ENCODE measurements at places on chromosomes 12 and 14.
A peak's percentile ranks its signal among the peaks of the same experiment; 100 is the strongest.

- no peak for DNase-seq
Measured at GRCh38 chr12:62270872-62271271, 10.7 kb downstream of the USP15 start.

DNA sequence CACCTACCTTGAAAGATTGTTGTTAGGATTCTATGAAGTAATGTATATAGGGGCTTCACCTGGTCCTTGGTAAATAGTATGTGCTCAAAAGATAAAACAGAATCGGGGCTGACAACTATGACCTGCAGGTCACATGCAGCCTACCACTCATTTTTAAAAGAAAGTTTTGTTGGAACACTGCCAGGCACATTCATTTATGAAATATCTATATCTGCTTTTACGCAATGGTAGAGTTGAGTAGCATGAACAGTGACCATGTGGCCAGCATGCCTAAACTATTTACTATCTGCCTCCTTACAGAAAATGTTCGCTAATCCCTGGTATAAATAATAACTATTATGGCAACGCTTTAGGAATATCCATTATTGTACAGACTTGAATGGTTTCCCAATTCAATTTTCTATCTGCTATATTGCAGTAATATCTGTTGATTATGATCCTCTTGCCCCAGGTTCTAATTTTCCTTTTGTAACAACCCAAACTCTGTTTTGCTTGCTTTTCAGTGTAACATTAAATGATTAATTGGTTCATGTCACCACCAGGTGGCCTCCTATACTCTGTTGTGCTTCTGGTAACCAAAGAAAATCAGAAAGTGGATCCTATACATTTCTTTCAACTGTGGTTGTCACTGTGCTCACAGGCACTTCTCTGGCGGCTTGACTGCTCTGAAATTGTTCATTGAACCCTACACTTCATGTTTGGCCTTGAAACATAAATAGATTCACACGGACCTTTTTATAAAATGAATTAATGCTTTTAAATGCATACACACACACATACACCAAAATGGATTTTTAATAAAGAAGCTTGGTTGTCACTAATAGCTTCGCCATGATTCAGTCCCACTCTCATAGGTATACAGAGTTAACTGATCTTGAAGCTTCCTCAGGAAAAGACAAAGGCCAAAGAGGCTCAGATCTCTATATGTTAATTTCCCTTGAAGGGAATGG lies 227.7 kb upstream of the NPAS3 start:
- DNase-seq, result peak; percentile 63

- DNase-seq, result peak; percentile 90
Measured at GRCh38 chr12:57744194-57744776, 554 bp upstream of the TSPAN31 start.

DNA sequence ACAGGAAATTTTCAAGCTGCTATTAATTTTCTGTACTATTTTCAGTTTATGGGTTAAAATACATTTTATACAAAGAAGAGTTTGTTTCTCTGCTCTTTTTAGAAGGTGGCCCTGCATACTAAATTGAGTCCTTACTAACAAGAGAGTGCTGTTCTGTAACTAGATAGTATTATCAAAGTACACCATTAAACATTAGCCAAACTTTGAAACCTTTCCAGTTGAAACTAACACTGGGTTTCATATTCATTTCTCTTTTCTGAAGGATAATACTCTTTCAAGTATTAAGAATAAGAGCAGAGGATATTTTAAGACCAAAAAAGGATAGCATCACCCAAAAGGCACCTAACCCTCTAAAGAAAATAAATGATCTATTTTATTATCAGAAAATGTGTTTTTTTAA lies 47.2 kb downstream of the PEBP1 start:
- DNase-seq, result no peak

GRCh38 chr14:71240866-71241520 lies 333.7 kb downstream of the PCNX1 start:
- peak; percentile 69 for DNase-seq

- no peak for DNase-seq
Measured at GRCh38 chr14:59772233-59772632, 98.3 kb downstream of the RTN1 start.

DNA sequence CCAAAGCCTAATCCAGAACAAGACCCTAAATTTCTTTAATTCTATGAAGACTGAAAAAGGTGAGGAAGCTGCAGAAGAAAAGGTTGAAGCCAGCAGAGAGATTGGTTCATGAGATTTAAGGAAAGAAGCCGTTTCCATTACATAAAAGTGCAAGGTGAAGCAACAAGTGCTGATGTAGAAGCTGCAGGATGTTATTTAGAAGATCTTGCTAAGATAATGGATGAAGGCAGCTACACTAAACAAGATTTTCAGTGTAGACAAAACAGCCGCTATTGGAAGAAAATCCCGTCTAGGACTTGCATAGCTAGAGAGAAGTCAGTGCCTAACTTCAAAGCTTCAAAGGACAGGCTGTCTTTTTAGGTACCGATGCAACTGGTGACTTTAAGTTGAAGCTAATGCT lies 65.4 kb upstream of the AMIGO2 start:
- no peak for DNase-seq

- DNase-seq, result no peak
Measured at GRCh38 chr14:70203686-70204085, 14.9 kb upstream of the SLC8A3 start.

- DNase-seq, result no peak
Measured at GRCh38 chr12:10285919-10286318, 21.8 kb upstream of the KLRD1 start.

GRCh38 chr12:47084172-47084571 lies 4.4 kb upstream of the AMIGO2 start:
- no peak for DNase-seq

DNA sequence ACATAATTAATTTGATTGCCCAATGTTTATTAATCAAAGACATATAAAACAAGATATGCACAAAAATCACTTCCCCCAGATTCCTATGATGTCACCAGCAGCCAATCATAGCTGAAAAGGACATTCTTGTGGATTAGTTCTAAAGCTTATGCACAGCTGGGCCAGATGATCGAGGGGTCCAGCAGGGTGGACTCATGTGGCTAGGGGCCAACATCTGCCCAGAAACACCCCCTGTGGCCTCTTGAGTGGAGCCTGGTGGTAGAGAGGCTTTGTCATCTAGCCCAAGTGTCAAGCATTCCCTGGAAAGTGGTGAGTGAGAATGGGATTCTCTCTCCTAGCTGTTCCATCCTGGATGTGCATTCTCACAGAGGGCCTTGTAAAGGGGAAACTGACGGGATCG lies 590.0 kb downstream of the BCL11B start:
- DNase-seq, result no peak

GRCh38 chr12:14278294-14278953 lies 87.1 kb upstream of the ATF7IP start:
- DNase-seq, result no peak

DNA sequence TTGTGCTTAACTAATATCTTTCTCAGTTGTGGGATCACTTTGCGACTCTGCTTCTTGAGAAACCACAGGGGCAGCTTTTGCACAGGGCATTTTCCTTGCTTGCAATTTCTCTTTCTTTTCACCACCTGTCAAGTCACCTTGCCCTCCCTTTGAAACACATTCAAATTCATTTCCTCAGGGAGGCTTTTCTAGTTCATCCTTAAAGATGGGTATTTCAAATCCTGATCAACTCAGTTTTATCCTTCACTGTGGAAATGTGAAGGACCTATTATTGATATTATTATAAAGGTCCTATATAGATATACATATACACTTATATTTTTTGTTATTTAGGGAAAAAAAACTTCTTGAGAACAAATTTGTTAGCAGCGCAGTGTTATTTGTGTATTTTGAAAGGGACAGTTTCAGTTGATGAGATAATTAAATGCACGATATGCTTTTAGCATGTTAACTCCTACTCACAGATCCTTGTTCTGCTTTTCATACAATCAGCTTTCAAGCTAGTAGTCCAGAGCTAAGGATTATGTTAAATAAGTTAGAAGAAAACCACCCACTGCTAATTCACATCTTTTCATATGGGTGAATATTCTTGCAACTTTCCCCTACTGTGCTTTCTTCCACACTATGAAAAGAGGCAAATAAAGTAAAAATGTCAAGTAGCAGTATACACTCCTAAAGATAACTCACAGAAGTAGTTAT lies 501.4 kb upstream of the RGS6 start:
- no peak for DNase-seq

- no peak for DNase-seq
Measured at GRCh38 chr12:44431647-44432343, 444.3 kb downstream of the NELL2 start.

- DNase-seq, result no peak
Measured at GRCh38 chr12:122785503-122785902, 11.1 kb downstream of the CCDC62 start.

DNA sequence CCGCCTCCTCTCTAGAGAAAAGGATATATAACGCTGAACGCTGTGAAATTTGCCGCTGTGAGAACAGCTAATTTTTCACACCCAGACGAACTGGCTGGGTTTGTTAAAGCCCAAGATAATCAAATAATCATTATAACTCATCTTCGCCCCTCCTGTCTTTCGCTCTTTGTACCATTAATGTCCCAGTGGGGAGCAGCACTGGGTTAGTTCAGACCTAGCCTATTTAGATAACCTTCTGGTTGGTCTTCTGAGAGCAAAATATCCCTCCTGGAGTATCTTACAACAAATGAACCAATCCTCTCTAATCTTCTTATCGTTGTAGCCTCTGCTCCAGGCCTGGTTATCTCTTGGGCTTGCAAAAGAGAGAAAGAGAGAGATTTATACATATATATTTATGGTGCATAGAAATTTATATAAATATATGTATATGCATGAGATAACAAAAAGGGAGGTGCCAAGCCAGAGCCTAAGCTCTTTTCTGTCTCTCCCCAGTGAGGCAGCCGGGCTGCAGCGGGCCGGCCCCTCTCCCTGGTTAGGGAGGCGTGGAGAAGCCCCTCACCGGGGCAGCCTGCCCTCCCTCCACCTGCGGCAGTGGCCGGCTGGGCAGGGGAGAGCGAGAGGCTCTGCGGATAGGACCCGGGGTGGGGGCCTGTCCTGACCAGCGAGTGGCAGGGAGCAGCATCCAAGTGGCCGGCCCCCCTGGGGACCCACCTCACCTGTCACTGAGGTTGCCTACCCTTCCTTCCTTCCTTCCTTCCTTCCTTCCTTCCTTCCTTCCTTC lies 202.0 kb upstream of the LHX5 start:
- no peak for DNase-seq

DNA sequence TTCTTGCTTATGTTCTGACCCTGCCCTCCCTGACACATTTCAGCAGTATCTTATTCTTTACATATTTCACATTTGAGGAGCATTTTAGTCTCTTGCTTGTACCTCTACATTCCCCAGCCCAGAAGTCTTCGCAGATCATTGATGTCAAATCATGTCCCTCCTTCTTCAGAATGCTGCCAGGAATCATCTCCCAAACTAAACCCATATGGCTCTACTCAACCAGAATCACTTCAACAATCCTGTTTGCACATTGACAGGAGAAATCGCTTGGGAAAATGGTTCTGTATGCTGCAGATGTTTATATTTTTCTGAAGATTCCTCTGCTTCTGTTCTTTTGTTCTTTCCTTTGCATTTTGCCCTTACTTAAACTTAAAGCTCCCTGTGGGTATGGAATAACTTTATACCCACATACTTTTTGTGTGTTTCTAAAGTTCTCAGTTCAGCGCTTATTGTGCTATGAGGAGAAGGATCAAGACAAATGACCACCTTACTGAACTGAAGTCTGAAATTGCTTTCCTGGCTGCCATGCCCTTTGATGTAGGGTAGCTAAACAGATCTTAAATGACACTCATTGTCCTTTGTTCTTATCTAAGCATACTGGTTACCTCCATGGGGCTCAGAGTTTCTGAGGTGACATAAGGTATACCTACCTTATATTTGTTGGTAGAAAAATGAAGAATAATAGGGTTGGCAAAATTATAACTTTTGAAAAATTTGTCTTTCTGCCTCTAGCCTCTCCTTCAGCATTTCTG lies 134.6 kb downstream of the SLC25A21 start:
- no peak for DNase-seq

DNA sequence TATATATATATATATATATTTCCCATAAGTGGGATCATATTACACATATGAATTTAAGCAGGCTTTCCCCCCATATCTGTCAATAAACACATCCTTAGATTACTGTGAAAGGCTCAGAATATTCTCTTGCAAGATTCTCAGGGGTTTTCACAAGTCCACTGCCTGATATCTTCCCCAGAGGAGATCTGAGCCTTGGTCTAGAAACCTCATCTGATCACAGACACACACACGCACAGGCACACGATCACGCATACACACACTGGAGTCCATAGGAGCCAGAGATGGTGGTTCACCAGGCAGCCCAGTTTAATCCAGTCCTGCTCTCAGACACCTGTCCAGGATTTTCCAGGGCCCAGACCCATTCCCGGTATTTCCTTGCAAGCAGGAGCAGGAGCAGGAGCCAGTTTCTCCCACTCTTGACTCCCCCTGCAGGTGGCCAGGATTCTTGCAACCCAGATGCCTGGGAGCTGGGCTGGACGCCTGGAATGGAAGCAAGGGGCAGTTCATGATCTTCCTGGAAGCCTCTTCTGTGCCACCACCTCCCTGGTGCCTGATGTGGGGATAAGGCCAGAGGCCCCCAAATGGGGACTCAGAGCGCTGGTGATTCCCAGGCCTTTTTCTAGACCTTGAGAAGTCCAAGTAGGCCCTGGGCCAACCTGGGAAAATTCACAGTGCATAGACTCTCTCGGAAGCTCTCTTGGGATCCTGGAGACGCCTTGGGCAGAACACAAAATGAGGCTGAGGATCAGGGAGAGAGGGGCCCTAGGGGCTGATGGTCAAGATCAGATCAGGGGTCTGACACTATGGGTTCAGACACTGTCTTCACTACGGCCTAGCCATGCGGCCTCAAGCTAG lies 16.5 kb upstream of the KRT78 start:
- peak; percentile 76 for DNase-seq

GRCh38 chr12:49763006-49763591 lies 21.7 kb downstream of the TMBIM6 start:
- peak; percentile 50 for DNase-seq

- DNase-seq, result peak; percentile 47
Measured at GRCh38 chr14:49408187-49408933, 177.8 kb downstream of the RPS29 start.

DNA sequence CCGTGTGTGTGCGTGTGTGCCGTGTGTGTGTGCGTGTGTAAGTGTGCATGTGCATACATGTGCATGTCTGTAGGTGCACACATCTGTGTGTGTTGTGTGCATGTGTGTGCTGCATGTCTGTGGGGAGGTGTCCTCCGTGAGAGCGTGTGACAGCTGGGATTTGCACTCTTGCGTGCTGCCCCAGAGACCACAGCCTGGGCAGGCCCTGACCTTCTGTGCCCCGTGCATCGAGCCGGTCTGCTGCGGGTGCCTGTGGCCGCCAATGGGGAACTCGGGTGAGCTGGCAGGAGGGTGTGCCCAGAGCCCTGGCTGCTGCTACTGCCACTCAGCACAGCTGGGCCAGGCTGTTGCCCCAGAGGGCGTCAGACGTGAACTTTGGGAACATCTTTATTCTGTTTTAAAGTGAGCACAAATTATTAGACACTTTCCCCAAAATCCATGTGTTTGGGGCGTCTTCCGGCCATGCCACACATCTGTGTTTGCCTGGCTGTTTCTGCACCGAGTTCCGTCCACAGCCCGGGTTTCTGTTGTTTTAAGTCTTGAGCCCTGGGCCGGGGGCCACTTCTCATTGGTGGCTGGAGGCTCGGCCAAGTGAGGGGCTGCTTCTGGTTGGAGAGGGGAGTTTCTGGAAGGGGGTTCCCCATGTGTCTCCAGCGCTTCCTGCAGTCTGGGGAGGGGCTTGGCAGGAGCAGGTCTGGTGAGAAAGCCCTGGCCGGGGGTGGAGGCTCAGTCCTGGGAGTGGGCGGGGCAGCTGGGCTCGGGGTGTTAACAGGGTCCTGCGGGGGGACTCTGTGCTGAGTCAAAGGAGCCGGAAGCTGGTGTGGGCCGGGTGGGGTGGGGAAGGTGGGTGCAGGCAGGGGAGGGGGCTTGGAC lies 7.6 kb downstream of the CEP170B start:
- DNase-seq, result peak; percentile 25

All from fibroblast of the aortic adventitia (primary cell).